ENCODE measurements at places on chromosomes 12 and 14. TPM values are rescaled to one million over a fixed set of nuclear protein-coding genes. Genes with fewer than 3 reads are reported as not detected.

GRCh38 chr12:105167346-105167745 lies 59.8 kb downstream of the WASHC4 start:
- no peak for DNase-seq

GRCh38 chr12:71476513-71476912 lies 36.9 kb downstream of the LGR5 start:
- DNase-seq, result no peak

GRCh38 chr12:67797185-67797741 lies 148.7 kb downstream of the DYRK2 start:
- no peak for DNase-seq

- no peak for DNase-seq
Observed at GRCh38 chr14:29030121-29030520, 263.5 kb downstream of the FOXG1 start.

- DNase-seq, result no peak
Observed at GRCh38 chr14:22579881-22580280, 9.1 kb downstream of the DAD1 start.

DNA sequence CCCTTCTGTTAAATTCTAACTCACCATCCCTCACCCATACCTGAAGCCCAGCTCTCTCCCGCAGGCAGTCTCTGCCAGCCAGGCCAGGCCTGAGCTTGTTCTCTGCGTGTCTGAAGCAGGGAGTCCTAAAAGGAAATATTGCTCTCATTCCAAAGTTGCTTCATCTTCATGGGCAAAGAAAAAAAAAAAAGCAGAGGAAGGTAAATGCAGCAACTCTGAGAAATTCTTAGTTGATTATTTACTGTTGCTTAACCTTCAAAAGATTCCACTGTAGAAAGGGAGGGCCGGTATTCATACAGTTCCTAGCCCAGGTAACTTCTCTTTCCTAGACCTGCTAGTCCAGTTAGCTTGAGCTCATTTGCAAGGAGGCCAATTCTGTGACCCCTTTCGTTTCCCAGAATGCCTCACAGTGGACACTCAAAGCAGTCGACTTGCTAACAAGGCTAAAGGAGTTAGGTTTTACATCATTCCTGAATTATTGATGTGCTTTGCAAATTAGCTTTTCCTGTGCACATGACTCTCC lies 193.5 kb upstream of the EEA1 start:
- no peak for DNase-seq

The REM2 gene
- 0.30 TPM for total RNA-seq

The TMPRSS12 gene
- total RNA-seq, result not detected

Measured in colonic mucosa (tissue), 4 donors.